COLO829 (cell line): ENCODE measurements at places on chromosomes 4 and X.
A peak's percentile ranks its signal among the peaks of the same experiment; 100 is the strongest.

GRCh38 chr4:17195461-17196275 is 297.2 kb upstream of the LDB2 start:
- no peak for DNase-seq

GRCh38 chrX:102846544-102847236 is 90.4 kb upstream of the RAB40AL start:
- no peak for DNase-seq

GRCh38 chrX:39626749-39627148 is 471.0 kb downstream of the BCOR start:
- no peak for DNase-seq

DNA sequence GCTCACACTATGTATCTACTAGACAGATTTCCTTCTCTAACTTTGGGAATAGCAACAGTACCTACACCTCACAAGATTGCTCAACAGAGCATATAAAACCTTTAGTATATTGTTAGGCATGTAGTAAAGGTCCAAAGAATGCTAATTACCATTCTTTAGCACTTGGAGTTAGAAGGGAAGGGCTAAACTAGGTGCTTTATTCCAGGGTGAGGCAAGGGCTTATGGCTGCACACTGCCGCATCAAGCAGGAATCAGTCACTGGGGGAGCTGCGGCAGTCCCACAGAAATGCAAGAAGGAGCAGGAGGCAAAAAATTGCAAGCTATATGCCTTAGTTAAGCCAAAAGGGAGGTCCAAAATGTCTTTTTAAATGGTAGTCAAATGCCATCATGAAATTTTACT is 162.7 kb downstream of the PPP3CA start:
- no peak for DNase-seq

GRCh38 chrX:30751497-30751896 is 98.3 kb downstream of the GK start:
- no peak for DNase-seq

- no peak for DNase-seq
Measured at GRCh38 chrX:72714478-72714916, 391 bp upstream of the PHKA1 start.

DNA sequence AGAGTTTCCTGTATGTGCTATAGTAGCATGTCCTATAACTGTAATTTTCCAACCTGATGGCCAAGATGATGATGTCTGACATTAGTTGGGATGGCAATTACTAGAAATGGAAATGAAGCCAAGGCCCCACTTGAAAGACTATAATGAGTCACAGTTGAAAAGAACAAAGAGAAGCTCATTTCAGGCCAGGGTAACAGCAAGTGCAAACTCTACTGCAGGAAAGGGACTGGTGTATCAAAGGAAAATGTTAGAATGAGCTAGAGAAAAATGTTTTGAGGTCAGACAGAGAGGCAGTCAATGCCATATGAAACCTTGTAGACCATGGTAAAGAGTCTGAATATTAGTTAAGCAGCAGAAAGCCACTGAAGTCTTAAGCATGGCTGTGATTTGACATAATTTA is 146.2 kb upstream of the SH3RF1 start:
- DNase-seq: peak; percentile 70

DNA sequence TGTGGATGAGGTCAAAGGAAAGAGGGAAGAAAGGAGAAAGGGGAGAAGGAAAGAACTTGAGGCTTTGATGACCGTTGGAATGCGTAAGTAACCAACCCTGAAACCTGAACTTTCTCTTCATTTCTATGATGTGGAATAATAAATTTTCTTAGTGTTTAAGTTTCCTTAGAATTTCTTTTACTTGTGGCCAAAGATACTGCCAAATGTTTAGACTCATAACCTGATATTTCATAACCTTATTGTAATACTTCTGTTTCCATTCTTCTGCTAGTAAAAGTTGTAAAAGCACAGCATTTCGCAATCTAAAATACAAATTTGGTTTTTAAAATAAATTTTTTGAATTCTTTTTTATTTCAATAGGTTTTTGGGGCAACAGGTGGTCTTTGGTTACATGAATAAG is 258.5 kb upstream of the GIMD1 start:
- no peak for DNase-seq

DNA sequence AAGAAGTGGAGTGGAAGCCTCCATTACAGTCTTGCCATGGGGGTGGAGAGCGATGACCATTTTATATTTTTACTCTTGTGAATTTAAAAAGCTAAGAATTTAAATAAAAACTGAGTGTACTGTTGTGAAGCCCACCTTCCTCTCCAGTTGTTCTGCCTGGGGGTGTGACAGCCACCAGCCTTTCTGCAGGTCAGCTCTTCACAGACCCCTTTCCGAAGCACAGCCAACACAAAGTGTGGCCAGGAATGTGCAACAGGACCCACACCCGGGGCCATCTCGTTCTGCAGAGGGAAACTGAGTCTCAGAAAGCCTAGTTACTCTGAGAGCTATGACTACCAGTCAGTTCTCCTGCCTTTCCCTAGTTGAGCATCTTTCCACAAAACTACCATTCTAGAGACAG is 1.4 kb downstream of the GRPEL1 start:
- no peak for DNase-seq

DNA sequence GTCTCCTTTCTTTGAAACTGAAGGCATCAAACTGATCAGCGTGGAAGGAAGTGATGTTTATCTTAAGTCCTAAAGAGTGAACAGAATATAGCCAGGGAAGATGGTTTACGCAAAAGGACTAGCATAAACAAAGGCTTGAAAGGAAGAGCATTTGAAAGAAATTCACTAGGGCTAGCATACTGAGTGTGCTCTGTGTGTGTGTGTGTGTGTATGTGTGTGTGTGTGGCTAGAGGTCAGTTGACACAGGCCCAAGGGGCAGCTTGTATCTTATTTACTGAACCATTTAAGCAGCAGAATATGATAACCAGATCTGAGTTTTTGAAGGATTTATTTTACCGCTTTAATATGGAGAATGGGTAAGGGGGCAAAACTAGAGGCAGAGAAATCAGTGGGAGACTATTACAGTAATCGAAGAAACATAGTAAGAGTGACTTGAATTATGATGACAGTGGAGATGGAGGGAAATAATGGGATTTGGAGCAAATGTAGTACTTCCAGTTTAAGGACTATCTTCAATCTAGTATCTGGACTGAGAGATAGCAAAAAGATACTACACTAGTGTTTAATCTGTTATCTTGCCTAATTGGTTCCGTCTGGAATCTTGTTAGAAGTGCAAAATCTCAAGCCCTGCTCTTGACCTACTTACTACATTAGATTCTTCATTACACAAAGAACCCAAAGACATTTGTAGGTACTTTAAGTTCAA is 36.9 kb downstream of the CEP44 start:
- no peak for DNase-seq

GRCh38 chr4:87524456-87524855 is 4.7 kb downstream of the SPARCL1 start:
- no peak for DNase-seq

DNA sequence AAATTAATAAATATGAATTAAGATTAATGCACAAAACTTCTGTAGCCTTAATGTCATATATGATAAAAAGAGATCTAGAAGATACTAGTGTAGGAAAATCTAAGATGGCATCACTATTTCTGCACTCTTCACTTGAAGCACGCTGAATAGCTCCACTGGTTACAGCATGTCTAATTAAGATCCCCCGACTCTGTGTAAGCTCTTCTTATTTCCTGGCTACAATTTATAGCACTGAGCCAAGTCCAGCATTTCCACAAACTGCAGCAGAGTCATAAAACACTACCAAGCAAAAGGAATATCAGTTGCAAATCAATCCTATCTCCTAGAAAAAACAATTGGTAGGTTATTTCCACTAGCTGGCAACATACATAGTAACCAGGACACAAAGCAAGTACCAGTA is 1.3 kb upstream of the CCNA2 start:
- DNase-seq: no peak

DNA sequence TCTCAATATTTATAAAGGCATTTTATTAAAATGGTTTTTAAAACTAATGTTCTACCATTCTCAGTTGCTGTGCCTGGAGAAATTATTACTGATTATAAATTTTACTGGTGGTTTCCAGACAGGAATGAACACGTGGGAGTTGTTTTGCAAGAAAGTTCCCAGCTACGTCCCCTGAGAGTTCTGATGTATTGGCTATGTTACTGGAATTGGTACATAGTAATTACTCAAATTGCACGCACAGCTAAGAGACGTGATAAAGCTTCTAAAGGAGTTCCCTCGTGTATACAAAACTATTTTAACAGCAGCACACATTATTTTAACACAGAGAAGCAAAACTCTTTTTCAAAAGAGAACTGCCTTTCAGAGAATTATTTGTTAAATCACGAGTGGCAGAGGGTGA is 292.2 kb downstream of the NLGN4X start:
- no peak for DNase-seq

GRCh38 chr4:149723065-149723464 is 92.6 kb downstream of the IQCM start:
- no peak for DNase-seq

DNA sequence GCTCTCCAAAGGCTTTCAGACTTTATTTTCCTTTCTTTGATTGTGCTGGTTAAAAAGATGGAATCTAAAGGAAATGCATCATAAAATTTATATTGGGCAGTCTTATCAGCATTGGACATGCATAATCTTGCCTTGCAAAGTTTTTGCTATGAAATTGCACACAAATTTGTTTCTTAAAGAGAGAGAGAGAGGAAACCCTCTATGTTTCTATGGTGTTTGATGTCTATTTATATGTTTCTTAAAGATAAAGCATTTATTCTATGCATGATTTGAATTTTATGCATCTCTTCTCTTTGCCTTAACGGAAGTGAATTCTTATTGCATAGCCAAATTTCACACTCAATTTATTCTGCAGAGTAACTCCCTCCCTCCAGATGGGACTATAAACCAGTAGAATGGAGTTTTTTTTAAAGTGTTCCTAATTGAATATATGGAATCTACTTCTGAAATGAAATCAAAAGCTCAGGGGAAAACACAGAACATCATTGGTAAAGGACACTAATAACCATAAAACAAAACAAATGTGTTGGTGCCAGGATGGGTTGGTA is 83.5 kb upstream of the PPARGC1A start:
- no peak for DNase-seq

DNA sequence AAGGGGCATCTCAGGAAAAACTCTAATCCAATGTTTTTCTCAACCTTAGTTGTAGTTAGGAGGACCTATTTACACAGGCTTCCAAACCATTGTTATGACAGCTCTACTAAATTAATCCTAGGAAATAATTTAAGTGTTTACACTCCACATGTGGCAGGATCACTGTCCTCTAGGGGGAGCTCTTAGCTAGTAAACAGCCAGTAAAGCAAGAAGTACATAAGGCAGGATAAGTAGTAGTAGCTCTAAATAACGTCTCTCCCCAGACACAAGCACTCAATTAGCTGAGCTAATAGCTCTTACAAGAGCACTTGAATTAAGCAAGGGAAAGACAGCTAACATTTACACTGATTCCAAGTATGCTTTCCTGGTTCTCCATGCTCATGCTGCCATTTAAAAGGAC is 37.3 kb downstream of the NUDT11 start:
- no peak for DNase-seq

- no peak for DNase-seq
Measured at GRCh38 chrX:116282751-116283150, 112.2 kb downstream of the AGTR2 start.

DNA sequence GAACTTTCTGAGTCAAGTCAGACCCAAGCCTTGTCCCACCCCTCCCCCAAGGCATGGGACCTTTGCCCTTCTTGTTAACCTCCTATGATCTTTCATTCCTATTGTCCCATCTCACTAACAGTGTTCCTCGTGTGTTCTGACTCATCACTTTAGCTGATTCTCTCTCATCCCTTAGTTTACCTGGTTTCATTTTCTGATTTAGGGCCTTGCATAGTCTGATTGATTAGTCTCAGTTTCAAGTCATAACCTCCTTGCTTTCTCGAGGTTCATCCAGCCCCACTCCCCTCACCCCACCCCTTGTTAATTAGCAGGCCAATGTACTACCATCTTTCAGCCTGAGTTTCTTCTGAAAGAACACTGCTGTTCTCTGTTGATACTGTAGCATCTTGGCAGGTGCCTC is 517.4 kb downstream of the RPA4 start:
- no peak for DNase-seq

- no peak for DNase-seq
Measured at GRCh38 chr4:172515266-172515879, 653.2 kb upstream of the GALNT7 start.

DNA sequence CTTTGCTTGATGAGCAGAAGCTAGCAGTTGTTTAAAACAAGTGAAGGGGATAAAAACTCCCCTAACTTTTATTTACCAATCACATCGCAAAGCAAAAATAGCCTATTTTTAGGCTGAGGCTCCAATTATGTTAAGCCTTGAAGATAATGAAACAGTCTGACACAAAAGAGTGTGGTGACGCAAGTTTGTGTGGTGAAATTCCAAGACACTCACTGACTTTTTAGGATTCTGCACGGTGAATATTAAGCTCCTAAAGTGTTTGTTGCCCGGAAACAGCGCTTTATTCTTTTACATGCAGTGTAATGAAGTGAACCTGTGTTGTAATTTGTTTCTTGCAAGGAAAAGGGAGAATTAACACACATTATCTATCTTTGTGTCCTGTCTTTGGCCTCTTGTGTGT is 74.8 kb downstream of the POLA1 start:
- no peak for DNase-seq

- no peak for DNase-seq
Measured at GRCh38 chr4:188780028-188780427, 640.8 kb downstream of the TRIML1 start.

- DNase-seq: no peak
Measured at GRCh38 chr4:113499696-113500095, 261.8 kb downstream of the CAMK2D start.
